ENCODE measurements at places on chromosomes 1 and 21.
A peak's percentile ranks its signal among the peaks of the same experiment; 100 is the strongest.

- DNase-seq: no peak
Observed at GRCh38 chr1:151984313-151984956, 9.2 kb downstream of the S100A10 start.

GRCh38 chr21:36852864-36853263, 113.6 kb downstream of the HLCS start:
- DNase-seq: no peak

DNA sequence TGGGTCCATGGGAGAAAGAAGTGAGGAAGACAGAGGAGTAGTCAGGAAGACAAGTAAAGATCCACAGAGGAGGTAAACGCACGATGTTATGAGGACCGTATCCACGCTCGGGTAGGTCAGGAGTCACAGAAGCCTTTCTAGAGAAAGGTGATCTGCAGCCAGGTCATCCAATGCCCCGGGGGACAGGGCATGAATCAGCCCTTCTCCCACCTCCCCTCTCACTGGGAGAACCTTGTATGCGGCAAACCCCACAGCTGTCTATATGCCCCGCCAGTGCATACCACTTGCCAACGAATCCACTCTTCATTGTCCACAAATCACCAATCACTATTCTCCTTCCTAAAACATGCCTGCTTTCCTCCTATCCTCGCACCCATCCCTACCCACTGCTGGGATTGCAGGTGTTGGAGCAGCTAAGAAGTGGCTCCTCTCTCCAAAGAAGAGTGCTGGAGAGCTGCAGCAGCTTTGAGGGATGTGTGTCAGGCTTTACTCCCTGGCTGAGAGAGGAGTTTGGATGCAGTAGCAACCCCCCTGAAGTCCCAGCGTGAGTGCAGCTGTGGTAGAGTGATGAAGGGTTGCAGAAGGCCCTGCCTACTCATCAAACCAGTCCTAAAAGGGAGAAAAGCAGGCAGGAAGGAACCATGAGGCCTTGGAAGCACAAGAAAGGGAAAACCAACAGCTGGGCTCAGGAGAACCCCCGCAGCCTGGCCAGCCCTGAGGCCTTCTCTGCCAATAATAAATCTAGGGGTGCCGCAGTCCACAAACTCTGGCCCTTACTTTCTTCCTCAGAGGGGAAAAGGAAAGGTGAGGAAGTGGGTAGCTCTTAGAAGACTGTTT, 102.2 kb upstream of the GADD45A start:
- no peak for DNase-seq

DNA sequence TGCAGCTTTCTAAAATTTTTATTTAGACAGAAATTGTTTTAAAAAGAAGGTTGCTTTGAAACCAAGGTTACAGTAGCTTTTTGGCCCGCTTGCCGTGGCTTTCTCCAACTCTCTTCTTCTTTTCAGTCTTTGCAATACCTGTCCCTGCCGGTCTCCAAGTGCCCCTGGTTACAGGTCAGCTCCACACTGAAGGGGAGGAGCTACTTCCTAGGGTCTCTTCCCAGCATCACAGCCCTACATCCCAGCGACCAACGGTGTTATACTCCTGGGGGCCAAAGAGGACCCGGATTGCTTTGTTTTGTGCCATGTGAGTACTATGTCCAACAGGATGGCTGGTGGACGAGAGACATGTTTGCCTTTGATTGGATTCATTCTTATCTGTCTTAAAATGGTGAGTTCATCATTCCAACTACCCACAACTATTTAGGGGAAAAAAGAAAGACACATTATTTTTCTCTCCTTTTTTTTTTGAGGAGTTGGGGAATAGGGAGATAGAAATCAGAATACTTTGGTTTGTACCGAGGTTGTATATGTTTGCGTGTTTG, at the start of gene FNDC7:
FNDC7 (plus strand) TSS at position 303 of the 545 bp plus-strand sequence; CDS start at position 329, 26 bp downstream.
- DNase-seq: no peak

GRCh38 chr1:227343206-227343605, 24.9 kb upstream of the CDC42BPA start:
- DNase-seq: no peak

- peak; percentile 43 for DNase-seq
Observed at GRCh38 chr1:200979574-200980451, 43.7 kb downstream of the KIF21B start.

DNA sequence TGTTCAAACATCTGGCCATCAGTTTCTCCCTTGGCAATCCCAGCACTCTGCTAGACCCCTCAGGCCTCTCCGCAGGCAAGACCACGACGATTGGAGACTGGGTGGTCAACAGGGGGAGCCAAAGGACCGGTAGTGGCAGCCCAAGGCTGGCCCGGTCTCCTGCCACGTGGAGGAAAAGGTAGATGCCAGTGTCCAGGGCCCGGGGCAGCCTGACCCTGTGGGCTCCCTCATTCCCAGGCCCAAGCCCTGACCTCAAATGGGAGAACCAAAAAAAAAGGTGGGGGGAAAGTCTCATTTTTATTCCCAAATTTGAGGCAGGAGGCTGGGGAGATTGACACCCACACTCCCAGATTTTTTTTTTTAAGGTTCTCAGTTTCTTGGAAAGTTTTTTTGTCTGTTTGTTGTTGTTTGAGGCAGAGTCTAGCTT, 24.8 kb downstream of the S100A6 start:
- peak; percentile 68 for DNase-seq

DNA sequence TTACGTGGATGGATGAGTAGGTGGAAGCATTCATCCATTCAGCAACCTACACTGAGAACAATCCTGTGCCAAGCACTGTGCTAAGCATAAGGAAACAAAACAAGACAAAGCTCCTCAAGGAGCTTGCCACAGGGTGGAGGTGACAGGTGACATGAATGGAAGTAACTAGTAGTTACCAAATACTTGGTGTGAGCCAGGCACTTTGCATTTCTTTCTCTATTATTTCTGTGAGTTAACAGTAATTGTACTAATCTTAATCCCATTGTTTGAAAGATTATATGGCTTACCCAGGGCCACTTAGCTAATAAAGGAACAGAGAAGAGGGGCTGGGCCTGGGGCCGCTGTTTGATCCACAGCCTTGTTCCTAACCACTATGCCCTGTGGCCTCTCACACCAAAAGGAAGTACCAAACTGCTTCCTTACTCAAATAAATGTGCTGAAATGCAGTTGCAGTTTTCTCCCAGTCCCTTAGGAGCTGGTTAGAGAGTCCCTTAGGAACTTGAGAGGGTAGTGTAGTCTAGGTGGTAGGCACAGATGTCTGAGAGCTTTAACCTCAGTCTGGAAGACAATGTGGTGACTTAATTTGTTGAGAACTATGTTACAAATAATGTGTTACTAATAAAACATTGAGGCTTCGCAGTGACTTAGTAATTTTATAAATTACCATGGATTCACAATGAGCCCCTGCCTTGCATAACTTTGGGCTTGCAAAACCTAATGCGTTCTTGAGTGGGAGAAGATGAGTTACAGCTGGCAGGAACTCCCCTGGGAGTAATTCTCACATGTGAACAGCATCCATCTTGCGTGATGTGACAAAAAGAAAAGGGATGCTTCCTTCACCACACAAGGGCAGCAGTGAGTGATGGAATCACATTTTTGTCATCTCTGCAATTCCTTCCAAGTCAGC, 69.8 kb downstream of the MPZL1 start:
- no peak for DNase-seq

GRCh38 chr1:173175514-173176145, 31.5 kb downstream of the TNFSF4 start:
- no peak for DNase-seq

- no peak for DNase-seq
Observed at GRCh38 chr1:59743324-59744091, 71.2 kb upstream of the HOOK1 start.

- DNase-seq: peak; percentile 3
Observed at GRCh38 chr1:59146651-59147358, 150.1 kb upstream of the FGGY start.

- no peak for DNase-seq
Observed at GRCh38 chr21:39774227-39774626, 29.2 kb downstream of the IGSF5 start.

DNA sequence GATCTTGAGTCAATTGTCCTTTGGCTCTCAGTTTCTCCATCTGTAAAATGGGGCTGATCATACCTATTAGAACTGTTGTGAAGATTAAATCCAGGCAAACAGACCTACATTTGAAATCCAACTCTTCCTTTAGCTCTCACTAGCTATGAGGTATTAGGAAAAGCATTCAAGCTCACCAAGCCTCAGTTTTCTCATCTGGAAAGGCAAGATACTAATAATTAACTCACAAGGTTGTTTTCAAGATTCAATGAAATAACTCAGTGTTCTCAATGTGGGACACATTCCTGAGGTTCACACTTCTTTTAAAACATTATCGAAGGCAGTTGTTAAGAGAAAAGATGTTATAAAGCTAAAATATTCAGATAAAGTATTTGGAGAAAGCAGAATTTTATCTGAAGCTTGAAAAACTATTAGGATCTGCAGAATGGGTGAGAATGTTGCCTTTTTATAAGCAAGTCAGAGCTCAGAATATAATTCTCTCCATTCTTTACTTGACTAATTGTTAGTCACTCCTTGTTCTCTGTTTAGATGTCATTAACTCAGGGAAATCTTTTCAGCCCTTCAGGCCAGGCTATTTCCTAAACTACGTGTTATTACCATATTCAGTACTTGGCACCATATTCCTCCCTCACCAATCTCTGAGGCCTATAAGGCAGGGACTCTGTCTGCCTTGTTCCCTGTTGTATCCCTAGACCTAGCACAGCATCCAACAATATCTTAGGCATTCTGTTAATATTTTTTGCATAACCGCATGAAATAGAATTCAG, 72.0 kb upstream of the VAV3 start:
- DNase-seq: no peak

DNA sequence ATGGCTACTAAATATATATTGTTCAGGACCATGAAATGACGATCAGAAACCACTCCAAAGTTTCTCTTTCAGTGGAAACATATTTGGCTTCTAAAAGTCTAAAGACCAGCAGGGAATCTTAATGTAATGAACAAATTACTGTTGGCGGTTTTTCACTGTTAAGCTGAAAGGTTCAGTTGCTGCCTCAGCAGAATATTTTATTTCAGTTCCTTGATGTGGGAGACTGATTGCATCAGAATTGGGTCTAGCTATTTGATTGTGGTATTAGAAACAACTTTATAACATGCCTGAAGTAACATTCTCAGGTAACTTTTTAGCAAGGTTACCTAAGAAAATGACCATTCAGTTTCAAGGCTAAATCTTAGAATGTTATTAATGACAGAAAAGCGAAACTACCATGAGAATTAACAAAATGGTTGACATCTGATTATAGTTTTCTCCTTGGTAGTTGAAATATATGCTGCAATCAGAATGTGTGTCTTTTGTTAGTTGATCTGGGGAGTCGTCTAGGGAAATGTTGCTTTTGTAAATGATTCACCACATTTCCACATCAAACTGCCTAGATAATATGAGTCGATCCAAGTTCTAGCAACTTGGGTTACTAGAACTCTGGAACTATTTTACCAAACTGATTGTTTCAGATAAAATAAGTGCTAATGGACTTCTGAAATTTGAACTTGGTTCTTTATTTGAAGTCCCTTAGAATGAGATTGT, 200.4 kb downstream of the HMCN1 start:
- DNase-seq: no peak

DNA sequence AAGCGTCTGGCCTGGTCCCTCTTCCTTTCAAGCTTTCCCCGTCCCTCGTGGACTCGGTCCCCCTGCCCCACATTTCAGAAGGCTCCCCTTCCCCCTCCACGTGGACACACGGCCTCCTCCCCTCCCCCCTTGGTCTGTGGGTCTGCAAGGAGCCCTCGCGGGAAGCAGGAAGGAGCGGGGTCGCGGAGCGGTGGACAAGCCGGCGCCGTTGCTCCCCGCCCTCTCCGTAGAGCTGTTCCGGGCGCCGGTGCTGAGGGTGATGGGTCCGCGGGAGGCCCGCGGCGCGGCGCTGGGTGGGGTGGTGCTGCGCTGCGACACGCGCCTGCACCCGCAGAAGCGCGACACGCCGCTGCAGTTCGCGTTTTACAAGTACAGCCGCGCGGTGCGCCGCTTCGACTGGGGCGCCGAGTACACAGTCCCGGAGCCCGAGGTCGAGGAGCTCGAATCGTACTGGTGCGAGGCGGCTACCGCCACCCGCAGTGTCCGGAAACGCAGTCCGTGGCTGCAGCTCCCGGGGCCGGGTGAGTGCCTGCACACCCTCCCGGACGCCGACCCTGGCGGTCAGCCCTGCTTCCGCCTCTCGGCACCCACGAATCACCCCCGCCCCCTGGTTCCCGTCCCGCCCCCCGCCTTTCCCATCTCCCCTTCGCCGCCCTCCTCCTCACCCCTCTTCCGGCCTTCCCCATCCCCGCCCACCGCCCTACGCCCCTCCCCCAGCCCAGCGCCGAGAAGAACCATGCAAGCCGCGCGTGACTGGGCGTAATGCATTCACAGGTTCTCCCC, 5.3 kb downstream of the FCRLB start:
- DNase-seq: peak; percentile 60

- no peak for DNase-seq
Observed at GRCh38 chr1:195185736-195186135, 1422.5 kb downstream of the KCNT2 start.

GRCh38 chr1:15118579-15118978, 35.0 kb upstream of the TMEM51 start:
- DNase-seq: no peak

DNA sequence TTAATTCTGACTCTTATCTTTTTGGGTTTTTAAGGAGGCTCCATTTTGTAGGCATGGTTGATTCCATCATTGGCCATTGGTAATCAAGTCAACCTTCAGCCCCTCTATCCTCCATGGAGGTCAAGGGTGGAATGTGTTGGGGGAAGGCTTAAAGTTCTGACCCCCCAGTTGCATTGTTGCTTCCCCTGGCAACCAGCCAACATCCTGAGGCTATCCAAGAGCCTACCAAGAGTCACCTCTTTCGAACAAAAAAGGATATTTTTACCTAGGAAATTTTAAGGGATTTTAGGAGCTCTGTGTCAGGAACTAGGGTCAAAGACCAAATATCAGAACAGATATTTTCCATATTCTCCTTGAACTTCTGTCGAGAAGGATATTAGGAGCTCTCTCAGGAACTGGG, 251.8 kb downstream of the RYR2 start:
- DNase-seq: no peak

GRCh38 chr1:196861429-196861828, 26.4 kb upstream of the CFHR4 start:
- no peak for DNase-seq

DNA sequence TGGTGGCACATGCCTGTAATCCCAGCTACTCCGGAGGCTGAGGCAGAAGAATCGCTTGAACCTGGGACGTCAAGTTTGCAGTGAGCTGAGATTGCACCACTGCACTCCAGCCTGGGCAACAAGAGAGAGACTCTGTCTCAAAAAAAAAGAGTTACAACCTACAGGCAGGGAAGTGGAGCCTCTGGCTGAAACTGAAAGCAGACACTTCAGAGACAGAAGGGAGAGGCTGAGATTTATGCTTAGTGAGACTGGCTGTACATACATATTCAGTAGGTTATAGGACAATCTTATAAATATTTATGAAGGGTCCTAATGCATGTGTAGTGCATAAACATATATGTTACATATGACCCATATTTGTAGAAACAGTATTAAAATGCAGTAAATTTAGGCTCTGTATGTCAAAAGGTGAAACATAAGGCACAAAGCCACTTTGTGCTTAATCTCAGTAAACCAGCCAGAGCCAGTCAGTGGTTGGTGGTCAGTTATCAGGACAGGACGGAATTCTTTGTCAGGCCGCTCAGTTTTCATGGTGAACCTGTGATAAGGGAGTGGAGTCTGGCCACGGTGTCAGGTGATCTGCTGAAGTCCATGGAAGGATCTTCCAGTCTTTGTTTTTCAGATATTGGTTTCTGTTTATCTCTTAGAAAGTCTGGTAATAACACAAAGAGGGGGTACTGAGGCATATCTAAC, 13.7 kb downstream of the RHEX start:
- no peak for DNase-seq
